Heart left ventricle (tissue), 16 donors: ENCODE measurements at places on chromosomes 3 and 15.

DNA sequence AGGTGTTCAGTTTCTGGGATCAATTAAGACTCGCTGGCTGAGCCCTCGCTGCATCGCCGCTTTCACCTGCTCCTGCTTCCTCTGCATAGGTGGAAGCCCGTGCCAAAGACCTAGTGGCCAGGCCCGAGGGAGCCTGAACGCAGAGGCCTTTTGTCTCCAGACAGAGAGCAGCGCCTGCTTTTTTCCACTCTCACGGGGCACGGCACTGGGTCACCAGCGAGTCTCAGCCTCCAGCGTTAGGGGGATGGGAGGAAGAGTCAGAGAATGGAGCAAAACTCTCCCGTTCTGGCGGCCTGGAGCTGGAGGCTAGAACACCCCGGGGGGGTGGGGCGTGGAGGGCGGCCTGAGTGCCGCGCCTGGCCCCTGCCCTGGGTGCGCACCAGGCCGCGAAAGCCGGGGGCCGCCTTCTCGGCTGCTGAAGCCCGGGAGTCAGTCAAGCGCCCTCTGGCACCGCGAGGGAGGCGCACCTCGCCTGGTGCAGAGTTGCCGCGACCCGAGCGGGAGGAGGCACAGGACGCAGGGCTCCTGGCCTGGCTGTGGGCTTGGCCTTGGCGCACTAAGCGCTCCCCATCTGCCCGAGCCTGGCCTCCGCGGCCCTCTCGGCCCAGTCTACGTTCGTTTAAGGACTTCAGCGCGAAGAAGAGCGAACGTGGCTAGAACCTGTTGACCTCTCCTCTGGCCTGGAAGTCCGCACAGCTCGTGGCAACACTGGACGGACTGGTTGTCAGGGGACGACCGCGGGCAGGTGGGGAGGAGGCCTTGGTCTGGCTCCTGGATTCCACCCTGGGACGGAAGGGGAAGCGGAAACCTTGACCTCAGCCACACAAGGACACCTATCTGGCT is 21.5 kb downstream of the NR2F2 start:
- no peak for DNase-seq

DNA sequence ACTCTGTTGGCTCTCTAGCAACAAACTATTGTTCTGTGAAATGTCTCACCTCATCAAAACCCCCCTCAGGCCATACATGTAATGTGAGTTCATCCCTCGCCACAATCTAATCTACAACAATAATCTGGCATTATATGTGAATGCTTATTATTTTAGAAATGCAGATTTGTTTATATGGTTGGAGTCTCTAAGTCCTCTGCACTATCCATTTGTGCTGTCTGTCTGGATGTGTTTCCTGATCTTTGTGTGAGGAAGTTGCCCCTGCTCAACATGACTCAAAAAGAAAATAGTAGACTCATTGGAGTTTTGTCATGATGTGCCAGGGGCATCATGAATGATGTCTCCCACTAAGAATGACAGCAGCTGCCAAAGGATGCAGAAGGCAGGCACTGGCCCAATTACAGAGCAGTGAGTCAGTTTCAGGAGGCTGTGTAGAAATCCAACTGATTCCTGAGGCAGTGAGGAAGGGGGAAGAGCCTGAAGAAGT is 161.6 kb upstream of the PDZRN3 start:
- no peak for DNase-seq

- DNase-seq = no peak
Measured at GRCh38 chr3:101781166-101781565, 2.2 kb downstream of the NXPE3 start.

- no peak for DNase-seq
Measured at GRCh38 chr3:143594206-143594605, 254.1 kb downstream of the SLC9A9 start.

DNA sequence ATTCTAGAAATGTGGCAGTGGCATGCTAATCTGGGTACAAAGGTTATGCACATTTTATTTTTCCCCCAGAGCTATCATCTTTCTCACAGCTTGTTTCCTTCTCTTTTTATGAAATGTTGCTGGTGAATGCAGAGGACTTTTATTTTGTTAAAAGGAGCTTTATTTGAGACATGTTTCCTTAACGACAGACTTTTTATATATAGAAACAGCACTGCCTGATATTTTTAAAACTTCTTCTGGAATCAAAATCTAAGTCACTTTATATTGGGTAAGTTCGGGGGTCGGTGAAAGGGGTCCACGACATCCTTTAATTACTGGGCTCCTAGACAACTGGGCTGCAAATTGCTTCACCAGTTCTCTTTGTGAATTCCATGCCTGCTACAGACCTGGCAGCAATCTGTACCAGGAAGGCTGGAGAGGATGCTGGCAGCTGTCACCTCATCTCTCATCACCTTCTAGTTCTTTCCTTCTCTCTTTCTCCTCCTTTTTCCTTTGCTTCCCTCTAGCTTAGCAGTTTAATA is 464.7 kb downstream of the PDCD6IP start:
- DNase-seq = no peak

- no peak for DNase-seq
Measured at GRCh38 chr15:81126892-81127291, 7.2 kb upstream of the CFAP161 start.

DNA sequence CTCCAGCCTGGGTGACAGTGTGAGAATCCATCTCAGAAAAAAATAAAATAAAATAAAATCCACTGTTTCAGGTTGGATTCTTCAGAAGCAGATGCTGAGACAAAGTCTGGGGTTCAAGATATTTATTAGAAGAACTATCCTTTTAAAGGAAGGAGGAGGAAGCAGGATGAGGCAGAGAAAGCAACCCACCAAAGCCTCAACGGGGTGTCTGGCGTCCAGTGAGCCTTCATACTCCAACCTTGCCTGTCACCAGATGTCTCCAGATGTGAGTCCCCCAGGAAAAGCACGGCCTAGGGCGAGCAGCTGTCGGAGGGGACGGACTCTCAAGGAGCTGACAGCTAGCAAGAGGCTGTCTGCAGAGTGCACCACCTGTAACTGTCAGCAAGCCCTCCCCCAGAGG is 37.3 kb downstream of the MB21D2 start:
- no peak for DNase-seq

- no peak for DNase-seq
Measured at GRCh38 chr3:122936335-122936734, 91.2 kb downstream of the SEMA5B start.

DNA sequence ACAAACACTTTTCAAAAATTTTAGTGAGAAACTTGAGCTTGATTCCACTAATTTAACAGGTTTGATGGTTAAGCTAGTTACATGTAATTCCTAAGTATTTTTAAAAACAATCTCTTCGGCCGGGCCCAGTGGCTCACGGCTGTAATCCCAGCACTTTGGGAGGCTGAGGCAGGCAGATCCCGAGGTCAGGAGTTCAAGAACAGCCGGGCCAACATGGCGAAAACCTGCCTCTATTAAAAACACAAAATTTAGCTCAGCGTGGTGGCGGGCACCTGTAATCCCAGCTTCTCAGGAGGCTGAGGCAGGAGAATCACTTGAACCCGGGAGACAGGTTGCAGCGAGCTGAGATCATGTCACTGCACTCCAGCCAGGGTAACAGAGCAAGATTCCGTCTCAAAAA is 25.3 kb downstream of the TRA2B start:
- DNase-seq = no peak

DNA sequence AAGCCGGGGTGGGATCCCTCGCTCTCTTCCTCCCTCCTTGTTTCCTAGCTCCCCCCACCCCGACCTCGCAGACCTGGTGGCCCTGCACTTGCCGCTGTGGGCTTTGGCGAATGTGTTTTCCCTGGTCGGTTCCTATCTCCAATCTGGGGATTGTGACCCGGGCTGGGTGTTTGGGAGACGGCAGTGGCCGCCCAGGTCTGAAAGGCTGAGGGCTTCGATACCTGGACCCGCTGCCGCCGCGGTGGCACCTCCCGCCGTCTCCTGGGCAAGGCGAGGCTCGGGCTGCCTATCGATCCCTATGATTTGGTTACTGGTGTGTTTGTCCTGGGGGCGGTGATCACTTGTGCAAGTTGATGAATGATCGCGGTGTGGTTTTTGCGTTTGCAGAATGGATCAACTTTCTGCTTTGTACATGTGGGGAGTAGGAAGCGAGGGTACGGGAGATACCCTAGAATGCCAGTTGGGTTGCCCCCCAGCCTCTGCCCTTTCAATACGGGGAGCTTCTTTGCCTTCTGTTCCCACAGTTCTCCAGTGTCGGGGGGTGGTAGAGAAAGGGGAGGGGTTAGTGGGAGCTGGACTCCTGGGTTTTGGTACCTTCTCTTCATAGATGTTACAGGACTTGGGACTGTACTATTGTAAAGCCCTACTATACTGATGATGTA is 3.0 kb downstream of the BBX start:
- DNase-seq = no peak

- DNase-seq = no peak
Measured at GRCh38 chr15:65381445-65382145, 3.8 kb upstream of the IGDCC3 start.

GRCh38 chr15:51323749-51324148 is 14.6 kb downstream of the CYP19A1 start:
- no peak for DNase-seq

- no peak for DNase-seq
Measured at GRCh38 chr3:59908701-59909100, 858.9 kb upstream of the CFAP20DC start.

DNA sequence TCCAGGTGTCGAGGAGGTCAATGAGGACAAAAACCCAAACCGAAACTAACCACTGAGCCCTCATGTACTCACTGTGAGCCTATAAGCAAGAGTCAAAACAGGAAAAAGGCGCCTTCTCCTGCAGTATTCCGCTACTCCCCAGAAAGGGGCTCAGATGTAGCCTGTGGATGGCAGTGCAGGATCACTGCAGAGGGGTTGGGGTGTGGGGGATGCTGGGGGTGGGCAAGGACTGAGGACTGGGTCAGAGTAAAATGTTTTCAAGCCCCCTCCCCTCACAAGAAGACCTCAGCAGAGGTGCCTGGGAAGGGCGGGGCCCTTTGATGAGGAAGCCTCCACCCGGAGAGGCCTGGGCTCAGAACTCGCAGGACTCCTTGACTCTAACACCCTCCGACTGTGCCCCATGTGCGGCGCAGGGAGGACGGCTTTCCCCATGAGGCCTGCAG is 170.1 kb downstream of the OSBPL10 start:
- no peak for DNase-seq

GRCh38 chr3:26668171-26668570 is 45.6 kb downstream of the LRRC3B start:
- DNase-seq = no peak
